ENCODE measurements at places on chromosomes 3 and 15. TPM values are rescaled to one million over a fixed set of nuclear protein-coding genes. Genes with fewer than 3 reads are reported as not detected.

- H3K36me3 ChIP-seq = peaks cover 6% of the 10 kb centered on the region
- H3K27ac ChIP-seq = peak overlapping the region; percentile 52
- peaks cover 48% of the 10 kb centered on the region for H3K4me1 ChIP-seq
- H3K27me3 ChIP-seq = peaks cover 3% of the 10 kb centered on the region
- peak; percentile 35 for DNase-seq
- peak overlapping the region; percentile 16 for H3K4me3 ChIP-seq
These were observed 50.6 kb downstream of the SERP1 start for GRCh38 chr3:150495563-150496168.

DNA sequence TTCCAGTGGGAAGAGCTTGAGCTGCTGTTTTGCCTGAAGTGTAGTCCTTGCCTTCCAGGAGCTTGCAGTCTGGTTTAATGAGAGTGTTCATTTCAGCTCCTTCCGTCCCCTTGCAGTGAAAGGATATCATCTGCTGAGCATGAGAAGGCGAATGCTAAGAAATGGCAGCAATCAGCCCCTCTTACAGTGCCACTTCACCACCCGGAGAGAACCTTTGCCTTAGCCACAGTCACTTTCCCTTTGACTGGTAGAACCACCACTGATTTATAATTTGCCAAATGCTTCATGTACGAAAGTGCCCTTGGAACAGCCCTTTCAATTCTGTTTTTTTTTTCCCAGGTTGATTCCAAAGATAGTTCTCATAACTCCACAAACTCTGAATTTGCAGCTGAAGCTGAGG, 11.5 kb downstream of the TATDN2 start:
- H3K27ac ChIP-seq = no peak overlapping the region
- no peaks in the 10 kb centered on the region for H3K27me3 ChIP-seq
- H3K4me3 ChIP-seq = no peak overlapping the region
- DNase-seq = no peak

ARL14 gene
- total RNA-seq = not detected

DNA sequence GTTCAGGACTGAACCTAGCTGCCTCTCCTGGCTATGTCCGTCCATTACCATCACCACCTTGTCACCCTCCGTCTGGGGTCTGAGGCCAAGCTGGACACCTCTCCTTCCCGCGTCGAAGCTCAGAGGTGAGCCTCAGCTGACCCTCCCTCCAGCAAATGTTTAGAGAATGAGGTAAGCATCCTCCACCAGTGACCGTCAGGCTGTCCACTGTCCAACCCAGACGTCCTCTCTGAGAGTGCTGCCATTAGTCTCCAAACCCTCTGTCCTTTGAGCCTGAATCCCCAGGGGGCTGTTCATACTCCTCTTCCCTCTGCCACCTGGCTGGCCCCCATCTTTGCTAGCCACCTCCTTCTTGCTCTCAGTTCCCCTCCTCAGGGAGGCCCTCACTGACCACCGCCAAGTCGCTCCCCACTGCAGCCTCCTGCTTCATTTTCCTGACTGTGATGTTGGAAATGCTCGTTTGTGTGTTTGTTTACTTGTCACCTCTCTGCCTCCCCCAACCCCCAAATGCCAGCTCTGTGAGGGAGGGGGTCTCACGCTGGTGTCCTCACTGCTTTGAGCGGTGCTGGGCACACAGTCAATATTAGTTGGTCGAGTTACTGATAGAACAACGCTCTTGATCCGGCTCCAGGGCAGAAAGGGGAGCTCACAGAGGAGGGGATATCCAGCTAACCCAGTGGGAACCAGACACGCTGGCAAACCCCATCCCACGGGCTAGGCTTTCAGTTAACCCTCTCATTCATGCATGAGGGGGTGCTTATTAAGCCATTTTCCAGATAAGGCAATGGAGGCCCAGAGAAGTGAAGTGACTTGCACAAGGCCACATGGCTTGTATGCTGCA, 64.9 kb downstream of the IQSEC1 start:
- H3K4me1 ChIP-seq = peaks cover 7% of the 10 kb centered on the region
- H3K36me3 ChIP-seq = no peaks in the 10 kb centered on the region
- DNase-seq = no peak
- H3K4me3 ChIP-seq = no peak overlapping the region
- no peak overlapping the region for H3K27ac ChIP-seq

- peaks cover 58% of the 10 kb centered on the region for H3K4me1 ChIP-seq
- H3K27ac ChIP-seq = no peak overlapping the region
- peaks cover 7% of the 10 kb centered on the region for H3K36me3 ChIP-seq
- H3K4me3 ChIP-seq = no peak overlapping the region
These were observed 51.7 kb downstream of the UBE2E2 start for GRCh38 chr3:23254835-23255234.

- no peak for DNase-seq
- H3K4me3 ChIP-seq = no peak overlapping the region
- no peaks in the 10 kb centered on the region for H3K4me1 ChIP-seq
- H3K36me3 ChIP-seq = no peaks in the 10 kb centered on the region
These were observed 139.7 kb upstream of the CPNE4 start for GRCh38 chr3:132174500-132174899.

- H3K4me1 ChIP-seq = peaks cover 12% of the 10 kb centered on the region
- no peak overlapping the region for H3K4me3 ChIP-seq
- no peak overlapping the region for H3K27ac ChIP-seq
These were observed 632.2 kb downstream of the FOXP1 start for GRCh38 chr3:70951316-70951715.

DNA sequence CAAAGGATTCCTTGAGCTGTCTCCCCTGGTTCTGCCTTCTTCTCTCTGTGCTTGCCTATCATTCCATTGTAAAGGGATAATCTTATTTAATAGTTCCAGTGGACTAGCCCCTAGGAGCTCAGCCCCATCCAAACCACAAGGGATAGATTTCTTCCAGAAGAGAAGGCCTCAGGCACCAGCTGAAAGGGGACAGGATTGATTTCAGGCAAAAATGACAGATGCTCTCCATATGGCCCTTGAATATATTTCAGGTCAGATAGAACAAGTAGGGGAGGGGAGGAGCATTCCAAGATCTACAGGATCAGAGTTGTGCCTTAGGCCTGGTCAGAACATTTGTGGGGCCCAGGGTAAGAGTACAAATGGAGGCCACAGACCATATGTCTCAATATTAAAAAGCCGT, 85.3 kb downstream of the RPLP1 start:
- H3K4me3 ChIP-seq = no peak overlapping the region
- peaks cover 44% of the 10 kb centered on the region for H3K27me3 ChIP-seq
- H3K27ac ChIP-seq = no peak overlapping the region
- no peaks in the 10 kb centered on the region for H3K36me3 ChIP-seq
- DNase-seq = no peak
- peaks cover 11% of the 10 kb centered on the region for H3K4me1 ChIP-seq

- no peak overlapping the region for H3K27ac ChIP-seq
- no peak for DNase-seq
- peaks cover 5% of the 10 kb centered on the region for H3K27me3 ChIP-seq
- H3K4me3 ChIP-seq = no peak overlapping the region
These were observed 49.2 kb upstream of the CTDSPL start for GRCh38 chr3:37812499-37812896.

GOLGA8A gene
- 1.9 TPM for total RNA-seq

PHLDB2 gene
- total RNA-seq = 54.8 TPM

FBXW12 gene
- not detected for total RNA-seq

DNA sequence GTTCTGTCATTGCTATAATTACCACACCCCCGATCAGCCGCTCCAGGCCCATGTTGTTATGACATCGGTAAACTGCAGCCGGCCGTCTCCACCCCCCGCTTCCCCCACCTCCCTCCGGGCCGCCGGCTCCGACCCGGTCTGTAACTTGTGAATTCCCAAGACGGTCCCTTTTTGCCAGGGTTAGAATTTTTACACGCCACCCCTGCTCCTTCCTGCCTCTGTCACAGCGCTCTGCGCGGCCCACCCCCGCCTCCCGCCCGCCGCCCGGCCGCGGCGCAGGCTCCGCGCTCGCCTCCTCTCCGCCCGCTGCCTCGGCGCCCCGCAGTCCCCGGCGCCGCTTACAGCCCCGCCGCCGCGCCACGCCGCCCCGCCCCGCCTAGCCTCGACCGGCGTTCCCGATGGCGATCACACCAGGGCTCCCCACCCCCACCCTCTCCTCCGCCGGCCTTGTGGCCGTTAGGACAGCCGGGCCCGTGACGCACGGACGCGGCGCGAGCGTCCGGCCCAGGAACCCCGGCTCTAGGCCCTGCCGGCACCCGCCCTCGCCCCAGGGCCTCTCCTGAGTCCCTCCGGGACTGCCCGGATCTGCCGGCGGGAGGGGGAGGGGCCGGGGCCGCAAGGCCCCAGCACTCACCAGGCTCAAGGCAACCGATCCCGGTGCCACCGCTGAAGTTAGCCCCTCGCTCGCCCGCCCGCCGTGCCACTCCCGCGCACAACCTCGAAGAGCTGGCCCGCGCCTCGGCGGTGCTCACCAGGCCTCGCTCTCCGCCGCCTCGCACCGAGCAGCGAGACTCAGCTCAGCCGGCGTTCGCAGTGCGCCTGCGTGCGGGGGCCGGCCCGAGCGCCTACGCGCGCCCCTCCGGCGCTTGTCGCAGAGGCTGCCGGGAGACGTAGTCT, at the start of gene KPNA1:
Gene KPNA1 (minus strand): TSS at position 817 of the 897 bp plus-strand sequence. CDS start 18,374 bp downstream, outside the sequence.
- peak; percentile 81 for DNase-seq
- no peaks in the 10 kb centered on the region for H3K27me3 ChIP-seq
- H3K4me3 ChIP-seq = peak within 1 kb of the TSS; percentile 90
- peak within 1 kb of the TSS; percentile 85 for H3K27ac ChIP-seq
- H3K36me3 ChIP-seq = peaks cover 15% of the 10 kb centered on the region
- H3K4me1 ChIP-seq = peaks cover 44% of the 10 kb centered on the region

DNA sequence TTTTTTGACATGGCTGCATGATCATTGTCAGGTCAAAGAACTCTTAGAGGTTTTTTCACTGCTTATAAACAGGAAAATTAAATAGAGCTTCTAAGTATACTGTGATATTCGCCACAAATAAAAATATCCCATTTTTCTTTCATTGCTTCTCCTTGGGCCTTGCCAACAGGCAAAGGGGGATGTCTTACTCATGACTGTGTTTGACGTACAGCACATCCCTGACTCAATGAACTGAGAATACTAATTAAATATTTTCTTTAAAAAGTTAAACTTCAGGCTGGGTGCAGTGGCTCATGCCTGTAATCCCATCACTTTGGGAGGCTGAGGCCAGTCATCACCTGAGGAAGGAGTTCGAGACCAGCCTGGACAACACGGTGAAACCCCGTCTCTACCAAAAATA, 41.4 kb upstream of the CCDC80 start:
- DNase-seq = peak; percentile 32
- no peaks in the 10 kb centered on the region for H3K36me3 ChIP-seq
- H3K4me1 ChIP-seq = peaks cover 77% of the 10 kb centered on the region
- H3K4me3 ChIP-seq = peak overlapping the region; percentile 79
- H3K27me3 ChIP-seq = no peaks in the 10 kb centered on the region

GRCh38 chr15:83999396-84000135, 236.0 kb upstream of the GOLGA6L4 start:
- no peaks in the 10 kb centered on the region for H3K4me1 ChIP-seq
- H3K27ac ChIP-seq = no peak overlapping the region
- H3K27me3 ChIP-seq = no peaks in the 10 kb centered on the region
- no peaks in the 10 kb centered on the region for H3K36me3 ChIP-seq
- H3K4me3 ChIP-seq = no peak overlapping the region

C3orf70 gene
- 0.06 TPM for total RNA-seq

GRCh38 chr3:186493525-186494255, 50.5 kb downstream of the CRYGS start:
- H3K27ac ChIP-seq = no peak overlapping the region
- DNase-seq = no peak
- H3K27me3 ChIP-seq = peaks cover 52% of the 10 kb centered on the region
- no peaks in the 10 kb centered on the region for H3K36me3 ChIP-seq
- H3K4me3 ChIP-seq = no peak overlapping the region

DNA sequence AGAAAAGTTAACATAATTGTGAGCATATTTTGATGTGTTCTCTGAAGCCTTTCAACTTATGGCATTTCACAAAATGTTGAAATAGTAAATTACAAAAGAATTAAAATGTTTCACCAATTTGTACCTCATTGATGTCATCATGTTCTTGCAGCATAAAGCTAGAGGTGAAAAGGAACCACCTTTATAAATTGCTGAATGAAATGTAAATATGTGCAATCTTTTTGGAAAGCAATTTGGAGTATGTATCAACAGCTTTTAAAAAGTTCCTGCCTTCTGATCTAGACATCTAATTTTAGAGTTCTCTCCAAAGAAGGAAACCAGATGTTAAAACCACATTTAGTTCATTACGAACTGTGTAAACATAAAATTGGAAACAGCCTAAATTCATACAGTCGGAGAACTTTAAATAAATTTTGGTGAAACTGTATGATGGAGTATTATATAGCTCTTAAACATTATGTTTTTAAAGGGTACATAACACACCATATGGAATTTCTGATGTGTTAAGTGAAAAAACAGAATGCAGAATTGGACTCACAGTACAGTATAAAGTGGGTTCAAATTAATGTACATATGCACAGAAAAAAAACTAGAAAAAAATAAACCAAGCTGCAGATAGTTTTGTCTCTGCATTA, 311.2 kb upstream of the NAALADL2 start:
- no peaks in the 10 kb centered on the region for H3K27me3 ChIP-seq
- H3K4me1 ChIP-seq = peaks cover 7% of the 10 kb centered on the region
- DNase-seq = no peak
- H3K36me3 ChIP-seq = 0 out of 2 replicates have a peak, but pooled peaks cover 6% of the 10 kb centered on the region

GRCh38 chr15:48472756-48473155, 141.5 kb downstream of the DUT start:
- DNase-seq = peak; percentile 36
- peaks cover 35% of the 10 kb centered on the region for H3K27me3 ChIP-seq
- H3K4me3 ChIP-seq = peak overlapping the region; percentile 51
- H3K36me3 ChIP-seq = peaks cover 82% of the 10 kb centered on the region

GRCh38 chr3:109874896-109875708, 537.8 kb upstream of the DPPA4 start:
- DNase-seq = peak; percentile 4
- peaks cover 10% of the 10 kb centered on the region for H3K36me3 ChIP-seq
- H3K27ac ChIP-seq = no peak overlapping the region
- peaks cover 25% of the 10 kb centered on the region for H3K4me1 ChIP-seq

DNA sequence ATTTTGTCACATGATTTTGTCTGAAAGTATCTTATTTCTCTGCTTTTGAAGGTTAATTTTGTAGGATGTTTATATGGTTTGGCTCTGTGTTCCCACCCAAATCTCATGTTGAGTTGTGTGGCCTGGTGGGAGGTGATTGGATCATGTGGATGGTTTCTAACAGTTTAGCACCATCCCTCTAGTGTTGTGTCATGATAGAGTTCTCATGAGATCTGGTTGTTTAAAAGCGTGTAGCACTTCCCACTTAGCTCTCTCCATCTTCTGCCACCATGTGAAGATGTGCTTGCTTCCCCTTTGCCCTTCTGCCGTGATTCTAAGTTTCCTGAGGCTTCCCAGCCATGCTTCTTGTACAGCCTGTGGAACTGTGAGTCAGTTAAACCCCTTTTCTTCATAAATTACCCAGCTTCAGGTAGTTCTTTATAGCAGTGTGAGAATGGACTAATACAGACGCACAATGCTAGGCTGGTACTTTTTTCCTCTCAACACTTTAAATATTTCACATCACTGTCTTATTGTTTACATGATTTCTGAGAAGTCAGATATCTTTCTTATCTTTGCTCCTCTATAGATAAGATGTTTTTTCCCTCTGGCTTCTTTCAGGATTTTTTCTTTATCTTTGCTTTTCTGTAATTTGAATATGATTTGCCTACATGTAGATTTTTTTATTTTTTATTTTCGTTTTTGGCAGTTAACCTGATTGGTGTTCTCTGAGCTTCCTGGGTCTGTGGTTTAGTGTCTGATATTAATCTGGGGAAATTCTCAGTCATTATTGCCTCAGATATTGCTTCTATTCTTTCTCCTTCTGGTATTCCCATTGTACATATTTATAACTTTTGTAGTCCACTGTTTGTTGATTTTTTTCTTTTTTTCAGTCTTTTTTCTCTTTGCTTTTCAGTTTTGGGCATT, 22.2 kb downstream of the BTD start:
- H3K36me3 ChIP-seq = peaks cover 43% of the 10 kb centered on the region
- H3K4me1 ChIP-seq = peaks cover 4% of the 10 kb centered on the region
- no peaks in the 10 kb centered on the region for H3K27me3 ChIP-seq

LYZL4 gene
- total RNA-seq = not detected

LMAN1L gene
- not detected for total RNA-seq
